Activated CD4-positive, alpha-beta memory T cell treated with anti-CD3 and anti-CD28 coated beads, Interleukin-2, amount 10 ng/mL, durations not matched to agents 7 days and 5 days (primary cell): ENCODE measurements at places on chromosomes 2 and 18. TPM values are rescaled to one million over a fixed set of nuclear protein-coding genes. Genes with fewer than 3 reads are reported as not detected.

RFX8 gene
- total RNA-seq: 2.6 TPM

DAW1 gene
- not detected for total RNA-seq

DNA sequence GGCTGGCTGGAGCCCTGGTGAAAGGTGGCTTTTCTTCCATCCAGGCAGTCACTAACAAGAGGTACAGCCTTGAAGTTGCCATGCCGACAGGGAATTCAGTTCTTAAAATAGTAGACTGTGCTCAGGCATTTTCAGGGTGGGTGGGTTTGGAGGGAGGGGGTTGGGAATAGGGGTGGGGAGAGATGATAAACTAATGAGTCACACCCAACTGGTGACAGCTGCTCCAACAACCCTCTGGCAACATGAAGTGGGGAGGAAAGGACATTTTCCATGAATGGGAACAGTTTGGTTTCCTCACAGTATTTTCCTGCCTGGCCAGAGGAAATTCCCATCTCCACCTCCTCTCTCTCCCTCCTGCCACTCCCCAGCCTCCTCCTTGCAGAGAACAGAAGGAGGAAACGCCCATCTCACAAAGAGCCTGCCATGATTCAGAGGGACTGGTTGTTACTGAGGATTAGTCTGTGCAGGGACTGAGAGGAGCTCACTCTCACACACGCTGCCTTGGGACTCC is 113.0 kb upstream of the SLC1A4 start:
- no peak for DNase-seq

DNA sequence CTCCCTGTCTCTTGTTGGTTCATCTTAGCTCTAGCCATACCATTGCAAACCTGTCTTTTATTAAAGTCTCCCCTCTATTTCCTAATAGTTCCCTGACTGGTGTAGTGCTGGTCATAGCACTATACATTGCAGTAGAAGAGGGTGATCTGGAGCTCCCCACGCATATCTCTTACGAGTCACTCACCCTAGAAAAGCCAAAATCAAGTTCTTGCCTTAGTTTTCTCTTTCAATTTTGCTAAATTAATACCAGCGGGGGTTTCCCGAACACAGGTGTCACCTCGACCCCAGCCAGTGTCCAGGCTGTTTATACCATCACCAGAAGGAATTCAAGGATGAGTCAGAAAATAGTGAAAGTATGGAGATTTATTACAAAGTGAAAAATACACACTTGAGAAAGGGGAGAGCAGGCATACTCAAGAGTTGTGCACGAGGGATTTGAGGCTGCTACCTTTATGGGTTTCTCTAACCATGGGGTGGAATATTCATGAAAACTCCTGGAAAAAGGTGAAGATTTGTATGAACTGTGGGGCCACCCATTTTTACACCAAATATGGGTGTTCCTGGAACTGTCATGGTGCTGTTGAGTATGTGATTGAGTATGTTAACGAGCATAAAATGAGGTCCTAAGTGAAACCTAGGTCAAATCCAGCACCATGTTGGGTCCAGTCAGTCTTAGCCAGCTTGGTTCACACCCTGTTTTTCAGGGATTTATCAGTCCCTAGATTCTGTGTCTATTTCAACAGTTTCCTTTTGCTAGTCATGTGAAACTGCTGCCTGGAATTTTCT is 20.2 kb downstream of the PROKR1 start:
- DNase-seq: no peak

DNA sequence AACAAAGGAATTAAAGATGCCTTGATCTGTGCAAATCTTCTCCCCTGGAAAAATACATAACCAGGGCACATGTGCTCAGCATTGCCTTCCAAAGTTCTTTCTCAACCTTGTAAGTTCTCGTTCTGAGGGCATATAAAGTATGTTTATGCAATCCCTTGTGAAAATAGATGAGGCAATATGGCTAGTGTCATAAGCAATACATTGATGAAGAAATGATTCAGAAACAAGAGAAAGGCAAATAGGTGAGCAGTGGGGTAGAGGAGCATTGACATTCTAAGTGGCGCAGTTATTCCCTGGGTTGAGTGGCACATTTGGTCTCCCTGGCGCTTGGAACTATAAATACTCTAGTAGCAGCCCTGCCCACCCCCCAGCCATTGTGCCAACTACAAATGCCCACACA is 57.4 kb upstream of the PGAP1 start:
- no peak for DNase-seq

DNA sequence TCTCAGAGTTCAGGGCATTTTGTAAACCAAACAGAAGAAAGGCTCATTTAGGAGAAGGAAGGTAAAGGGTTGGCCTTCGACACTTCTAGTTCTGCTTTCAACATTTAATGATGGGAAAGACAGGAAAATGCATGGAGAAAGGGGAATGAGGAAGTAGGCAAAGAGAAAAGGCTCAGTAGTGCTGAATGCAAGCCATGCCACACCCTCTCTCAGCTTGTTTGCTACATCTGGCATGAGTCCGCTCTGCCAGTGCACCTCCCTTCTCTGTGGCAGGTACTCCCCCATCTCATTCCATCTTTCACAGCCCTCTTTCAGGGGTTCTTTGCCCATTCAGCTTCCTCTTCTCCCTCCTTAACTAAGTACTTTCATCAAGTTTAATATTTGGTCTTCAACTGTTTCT is 120.9 kb upstream of the ITGB6 start:
- DNase-seq: no peak
